ENCODE measurements at places on chromosomes 2 and 18. TPM values are rescaled to one million over a fixed set of nuclear protein-coding genes. Genes with fewer than 3 reads are reported as not detected.

CCDC148 gene
- total RNA-seq: not detected

POMC gene
- not detected for total RNA-seq

SERPINB13 gene
- not detected for total RNA-seq

- DNase-seq: no peak
These were observed 811.3 kb downstream of the CNTNAP5 start for GRCh38 chr2:124836416-124836815.

DNA sequence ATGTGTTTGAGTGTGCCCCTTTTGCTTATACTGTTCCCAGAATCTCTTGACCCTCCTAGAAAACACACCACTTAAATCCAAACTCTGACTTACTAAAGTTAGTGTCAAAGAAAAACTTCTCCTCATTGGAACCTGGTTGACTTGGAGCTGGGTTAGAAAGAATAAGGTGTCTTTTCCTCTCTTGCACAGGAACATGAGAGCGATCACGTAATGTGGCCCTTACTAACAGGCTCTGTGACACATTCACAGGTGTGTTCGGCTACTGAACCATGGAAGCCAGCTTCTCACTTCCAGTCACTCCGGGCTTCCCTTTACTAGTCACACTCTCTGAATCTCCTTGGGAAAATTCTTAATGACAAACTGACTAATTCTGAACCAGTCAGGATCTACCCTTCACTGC, 5.4 kb upstream of the POU3F3 start:
- no peak for DNase-seq

GRCh38 chr2:139156730-139157129, 376.5 kb upstream of the NXPH2 start:
- DNase-seq: no peak

DNA sequence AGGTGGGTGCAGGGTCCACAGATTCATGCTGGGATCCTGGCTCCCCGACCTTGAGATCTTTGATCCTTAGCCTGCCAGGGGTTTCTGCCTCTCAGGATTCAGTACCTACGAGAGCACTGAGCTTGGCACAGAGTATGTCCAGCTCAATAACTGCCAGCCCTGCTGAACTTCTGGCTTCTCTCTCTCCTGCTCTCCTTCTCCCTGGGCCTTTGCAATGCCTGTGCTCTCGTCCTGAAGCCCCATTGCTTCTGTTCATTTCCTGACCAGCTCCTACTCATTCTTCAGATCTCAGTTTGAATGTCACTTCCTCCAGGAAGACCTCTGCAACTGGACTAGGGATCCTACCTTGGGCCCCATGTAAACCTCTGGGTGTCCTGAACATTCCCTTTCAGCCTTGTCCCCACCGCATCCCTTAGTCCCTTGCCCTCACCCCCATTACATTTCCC, 113.8 kb upstream of the HAAO start:
- DNase-seq: no peak

GRCh38 chr18:2606335-2606734, 35.0 kb downstream of the NDC80 start:
- no peak for DNase-seq

DNA sequence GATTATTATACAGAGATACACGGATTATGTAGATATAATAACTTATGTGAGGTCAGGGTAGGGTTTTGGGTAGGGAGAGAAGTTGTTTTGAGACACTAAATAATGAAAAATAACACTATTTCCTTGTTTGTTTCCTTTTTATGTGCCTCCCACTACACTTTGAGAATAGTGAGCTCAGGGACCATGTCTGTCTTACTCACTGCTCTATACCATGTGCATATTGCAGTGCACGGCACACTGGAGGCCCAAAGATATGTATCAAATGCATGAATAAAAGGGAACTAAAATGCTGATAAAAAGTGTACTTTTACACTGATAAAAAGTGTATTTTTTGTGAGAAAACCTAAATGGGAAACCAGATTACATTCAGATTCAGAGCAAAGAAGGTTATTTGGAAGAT, 151.4 kb upstream of the NABP1 start:
- DNase-seq: no peak

- peak; percentile 82 for DNase-seq
These were observed 60.6 kb downstream of the KIF1A start for GRCh38 chr2:240759459-240759858.

- DNase-seq: no peak
These were observed 139.2 kb downstream of the LAMA3 start for GRCh38 chr18:23828426-23828825.

- peak; percentile 44 for DNase-seq
These were observed 250.0 kb downstream of the SOX11 start for GRCh38 chr2:5942204-5942603.
